ENCODE measurements at places on chromosomes 11 and 22.

- DNase-seq = no peak
Measured at GRCh38 chr11:59923813-59924212, 14.4 kb upstream of the OOSP1 start.

DNA sequence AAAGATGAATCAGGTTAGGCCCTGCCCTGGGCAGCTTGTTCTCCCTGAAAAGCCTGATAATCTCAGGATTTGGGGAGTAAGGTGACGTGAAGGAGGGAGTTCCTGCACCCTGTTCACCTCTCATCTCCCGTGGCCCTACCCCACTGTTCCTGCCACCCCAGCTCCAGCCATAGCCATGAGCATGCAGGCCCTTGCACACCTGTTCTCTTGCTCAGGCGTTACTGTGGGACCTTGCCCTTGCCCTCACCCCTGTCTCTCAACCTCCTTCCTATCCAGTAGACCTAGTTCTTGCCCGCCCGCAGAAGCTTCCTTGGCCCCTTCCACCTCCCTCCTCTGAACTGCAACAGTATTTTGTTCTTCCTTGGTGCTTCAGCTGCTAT, 15.0 kb downstream of the TSKU start:
- no peak for DNase-seq

DNA sequence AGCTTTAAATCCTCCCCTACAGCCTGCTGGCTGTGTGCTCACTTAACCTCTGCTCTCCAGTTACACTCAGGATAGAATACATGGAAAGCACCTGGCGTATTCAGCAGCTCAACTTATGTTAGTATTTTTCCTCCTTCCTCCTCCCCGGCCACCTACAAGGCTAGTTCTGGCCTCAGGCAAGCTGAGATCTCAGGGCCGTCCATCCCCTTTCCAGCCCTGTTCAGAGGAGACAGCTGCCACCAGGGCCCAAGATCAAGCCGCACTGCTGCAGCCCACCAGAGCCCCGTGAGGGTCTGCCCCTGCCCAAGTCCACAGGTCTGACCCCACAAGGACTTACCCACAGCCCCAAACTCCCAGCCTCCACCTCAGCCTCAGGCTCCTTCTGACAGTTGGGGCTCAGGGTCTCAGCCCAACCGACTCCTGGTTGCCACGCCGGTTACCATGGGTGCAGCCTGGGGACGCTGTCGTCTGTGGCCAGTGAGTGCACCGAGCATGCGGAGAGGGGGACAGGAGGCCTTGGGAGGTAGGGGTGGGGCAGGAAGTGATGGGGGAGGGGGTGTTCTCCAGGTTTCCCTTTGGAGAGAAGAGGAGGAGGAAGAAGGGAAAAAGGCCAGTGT, at the start of gene C11orf16:
Gene C11orf16, minus strand, starts transcription at position 384 of the 617 bp plus-strand sequence. CDS start 639 bp downstream, outside the sequence.
- DNase-seq = no peak

DNA sequence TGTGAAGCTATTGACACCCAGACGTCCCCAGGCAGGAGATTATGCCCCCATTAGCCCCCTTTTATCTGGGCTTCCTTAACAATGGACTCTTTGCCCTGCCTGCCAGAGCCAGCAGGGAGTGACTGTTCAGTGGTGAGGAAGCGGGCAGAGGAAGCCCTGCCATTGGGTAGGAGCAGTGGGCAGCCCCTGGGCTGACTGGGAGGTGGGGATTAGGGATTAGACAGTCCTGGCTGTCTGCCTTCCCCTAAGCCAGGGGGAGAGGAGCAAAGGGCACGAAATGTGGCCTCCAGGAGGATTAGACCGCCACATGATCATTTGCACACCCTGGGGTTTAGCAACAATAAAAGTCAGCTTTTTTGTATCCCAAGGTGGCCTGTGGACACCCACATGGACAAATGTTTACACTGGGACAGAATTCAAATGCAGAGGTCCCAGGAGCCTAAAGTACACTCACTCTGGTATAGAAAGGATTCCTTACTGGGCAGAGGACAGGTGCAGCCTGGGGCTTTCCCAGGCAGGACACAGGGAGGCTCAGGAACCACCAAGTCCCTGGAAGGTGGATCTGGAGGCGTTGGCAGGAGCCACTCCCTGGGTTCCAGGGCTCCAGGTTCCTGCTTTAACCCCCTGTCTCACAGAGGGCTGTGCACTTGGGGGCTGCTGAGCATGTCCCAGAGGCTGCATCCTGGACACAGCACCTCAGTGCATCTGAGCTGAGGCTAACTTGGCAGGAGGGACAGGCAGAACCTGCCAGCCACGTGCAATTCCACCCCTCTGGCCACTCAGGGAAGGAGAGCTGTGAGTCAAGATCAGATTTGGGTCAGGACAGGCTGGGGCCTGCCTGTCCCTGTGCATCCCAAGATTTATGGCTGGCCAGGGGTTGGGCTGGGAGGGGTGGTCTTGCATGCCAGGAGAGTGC, 2.1 kb downstream of the PNPLA3 start:
- DNase-seq = no peak

GRCh38 chr22:23098718-23099530, 28.6 kb downstream of the GNAZ start:
- no peak for DNase-seq

GRCh38 chr22:45776313-45776585, 104.6 kb downstream of the ATXN10 start:
- no peak for DNase-seq

- no peak for DNase-seq
Measured at GRCh38 chr11:102729849-102730815, 5.4 kb upstream of the MMP8 start.

- no peak for DNase-seq
Measured at GRCh38 chr22:46598737-46599424, 21.3 kb upstream of the GRAMD4 start.

- DNase-seq = no peak
Measured at GRCh38 chr11:85540635-85541205, 86.4 kb downstream of the DLG2 start.

- DNase-seq = no peak
Measured at GRCh38 chr11:36288442-36289225, 590 bp downstream of the COMMD9 start.

GRCh38 chr11:96204721-96205459, 138.1 kb downstream of the MAML2 start:
- DNase-seq = no peak

GRCh38 chr11:120173807-120174206, 35.9 kb upstream of the TRIM29 start:
- no peak for DNase-seq

DNA sequence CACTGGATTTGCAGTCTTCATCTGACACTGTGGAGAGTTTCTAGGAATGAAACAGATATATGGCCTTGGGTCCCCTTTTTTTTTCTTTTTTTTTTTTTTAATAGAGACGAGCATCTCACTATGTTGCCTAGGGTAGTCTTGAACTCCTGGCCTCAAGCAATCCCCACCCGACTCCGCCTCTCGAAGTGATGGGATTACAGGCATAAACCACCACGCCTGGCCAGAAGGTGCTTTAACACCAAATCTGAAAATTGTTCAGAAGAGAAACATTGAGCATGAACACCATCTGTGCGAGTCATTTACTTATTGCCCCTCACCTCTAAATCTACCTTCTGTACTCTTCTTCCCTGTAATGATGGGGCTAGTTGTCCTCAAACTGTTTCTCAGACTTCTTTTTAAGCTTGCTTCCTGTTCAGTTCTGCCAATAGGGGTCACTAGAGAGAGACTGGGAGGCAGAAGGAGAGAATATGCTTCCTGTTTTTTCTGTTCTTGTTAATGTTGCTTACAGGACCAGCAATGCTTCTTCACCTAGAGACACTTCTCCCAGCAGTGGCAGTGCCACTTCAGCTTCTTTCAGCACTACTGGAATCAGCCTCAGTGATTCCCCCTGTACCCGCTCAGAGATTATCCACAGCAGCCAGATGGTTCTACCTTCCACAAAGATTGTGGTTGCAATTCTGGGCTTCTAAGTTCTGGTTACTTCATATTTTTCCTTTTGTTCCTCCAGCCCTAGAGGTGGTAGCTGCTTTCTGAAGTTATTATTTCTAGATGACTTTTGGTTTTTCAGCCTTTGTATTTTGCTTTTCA, 20.8 kb upstream of the ZBED5 start:
- DNase-seq = no peak

DNA sequence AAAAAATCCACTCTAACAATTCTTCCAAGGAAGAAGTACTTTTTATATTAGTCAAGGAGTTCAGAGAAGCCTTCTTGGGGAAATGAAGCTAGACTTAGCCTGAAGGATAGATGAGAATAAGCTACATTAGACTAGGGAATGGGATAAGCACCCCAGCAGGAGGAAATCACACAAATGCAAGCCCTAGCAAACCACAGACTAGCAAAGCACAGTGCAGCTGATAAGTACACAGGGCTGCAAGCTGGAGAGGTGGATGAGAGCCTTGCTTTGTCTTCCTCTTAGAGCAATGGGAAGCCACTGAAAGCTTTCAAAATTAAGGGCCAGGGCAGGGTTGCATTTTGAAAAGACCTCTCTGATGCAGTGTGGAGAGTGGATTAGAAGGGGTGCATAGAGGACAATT, 946.2 kb downstream of the LRRC4C start:
- DNase-seq = no peak

- no peak for DNase-seq
Measured at GRCh38 chr11:46456269-46457001, 64.9 kb upstream of the CHRM4 start.

- no peak for DNase-seq
Measured at GRCh38 chr11:62921201-62921572, at the start of gene CHRM1. Gene CHRM1, minus strand, starts transcription at chr11:62921363. Its CDS starts 10,263 bp downstream, at chr11:62911100.

DNA sequence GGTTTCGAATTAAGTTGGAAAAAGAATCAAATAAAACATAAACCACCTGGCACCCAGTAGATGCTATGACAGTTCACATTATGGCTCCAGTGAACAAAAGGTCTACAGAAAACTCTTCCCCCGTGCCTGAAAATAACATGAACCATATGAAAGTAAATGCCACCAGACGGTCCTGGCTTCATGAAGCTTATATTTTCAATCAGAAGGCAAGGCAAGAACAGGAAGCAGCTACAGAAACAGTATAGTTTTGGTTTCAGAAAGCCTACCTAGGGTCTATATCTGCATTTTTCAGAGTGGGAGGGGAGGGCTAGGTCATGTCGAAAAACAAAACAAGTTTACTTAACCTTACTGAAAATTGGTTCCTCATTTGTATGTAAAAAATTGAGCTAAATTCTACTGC, 9.8 kb downstream of the RAB30 start:
- DNase-seq = no peak

DNA sequence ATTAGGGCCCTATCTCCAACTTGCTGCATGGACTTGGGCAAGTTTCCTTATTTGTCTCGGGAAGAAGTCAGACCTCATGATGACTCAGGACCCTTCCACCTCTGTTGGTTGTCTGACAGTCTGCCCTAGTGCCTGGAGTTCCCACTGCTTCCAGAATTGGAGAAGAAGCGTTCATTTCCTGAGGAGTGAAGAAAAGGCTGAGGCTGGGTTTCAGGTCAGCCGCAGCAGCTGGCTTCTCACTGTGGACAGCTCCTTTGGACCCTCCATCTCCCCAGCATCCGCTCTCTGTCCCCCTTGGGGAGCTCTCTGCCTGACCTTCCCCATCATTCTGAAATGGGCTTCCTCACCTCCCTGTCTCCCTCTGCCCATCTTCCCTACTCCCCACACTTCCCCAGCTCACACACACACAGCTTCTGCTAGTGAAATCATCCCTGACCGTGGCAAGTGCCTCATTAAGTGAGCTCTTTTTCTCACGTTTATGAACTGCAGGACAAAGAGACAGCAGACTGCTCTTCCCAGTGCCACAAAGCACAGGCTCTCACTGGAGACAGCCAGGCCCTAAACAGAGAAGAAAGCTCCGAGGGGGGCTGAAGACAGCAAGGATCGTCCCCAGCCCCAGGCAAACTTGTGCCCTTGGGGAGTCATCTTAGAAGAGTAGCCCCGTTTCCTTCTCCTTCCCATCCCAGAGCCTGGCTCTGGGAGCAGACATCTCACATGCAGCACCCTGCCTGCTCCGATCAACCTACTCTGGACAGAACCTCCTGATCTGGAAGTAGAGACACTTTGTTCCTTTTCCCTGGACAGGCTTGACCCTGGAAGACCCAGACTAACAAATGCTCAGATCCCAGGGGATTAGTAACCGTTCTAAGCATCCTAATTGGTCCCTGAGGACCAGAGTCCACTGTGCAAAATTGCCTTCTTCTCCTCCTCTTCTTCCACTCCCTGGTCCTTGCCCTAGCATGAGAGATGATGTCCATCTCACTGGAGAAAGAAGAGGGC, 157.9 kb downstream of the FEZ1 start:
- DNase-seq = no peak

DNA sequence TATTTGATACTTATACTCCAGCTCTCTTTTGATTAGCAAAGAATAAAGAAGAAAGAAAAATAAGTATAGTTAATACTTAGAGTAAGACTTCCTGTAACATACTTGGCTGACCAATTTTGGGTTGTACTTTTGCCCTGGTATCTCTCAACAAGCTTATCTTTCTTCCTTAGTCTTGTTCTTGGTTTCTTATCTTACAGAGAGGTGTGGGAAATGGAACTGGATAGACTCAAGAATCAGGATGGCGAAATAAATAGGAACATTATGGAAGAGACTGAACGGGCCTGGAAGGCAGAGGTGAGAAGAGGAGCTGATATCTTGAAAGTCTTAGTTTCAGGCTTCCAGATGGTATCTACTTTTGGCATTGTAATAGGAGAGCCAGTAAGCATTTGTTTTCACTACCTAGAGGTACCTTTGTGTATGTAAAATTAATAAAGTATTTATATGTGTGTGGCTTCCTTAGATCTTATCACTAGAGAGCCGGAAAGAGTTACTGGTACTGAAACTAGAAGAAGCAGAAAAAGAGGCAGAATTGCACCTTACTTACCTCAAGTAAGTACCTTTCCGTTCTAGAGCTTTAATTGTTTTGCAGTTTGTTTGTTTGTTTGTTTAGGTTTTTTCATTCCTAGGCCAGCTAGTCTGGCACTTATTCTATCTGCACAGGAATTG, 11.3 kb upstream of the BACE1-AS start:
- no peak for DNase-seq

- no peak for DNase-seq
Measured at GRCh38 chr11:79045800-79046304, 395.0 kb downstream of the TENM4 start.

DNA sequence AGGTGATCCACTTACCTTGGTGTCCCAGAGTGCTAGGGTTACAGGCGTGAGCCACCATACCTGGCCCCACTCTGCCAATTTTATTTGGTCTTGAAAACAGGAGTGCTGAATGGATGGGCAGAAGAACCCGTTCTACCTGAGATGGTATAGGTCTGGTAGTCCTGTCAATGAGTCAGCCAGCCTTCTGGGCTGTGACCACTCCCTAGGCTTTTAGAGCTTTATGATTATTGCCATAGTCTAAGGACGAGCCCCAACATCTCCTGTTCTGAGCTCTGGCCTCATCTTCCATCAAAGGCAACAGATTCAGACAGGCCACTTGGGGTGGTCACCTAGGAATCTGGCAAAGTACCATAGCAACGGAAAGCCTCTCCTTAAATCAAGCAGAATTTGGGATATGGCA, 11.5 kb downstream of the ZDHHC5 start:
- no peak for DNase-seq
